ENCODE measurements at places on chromosomes 1 and 21.

DNA sequence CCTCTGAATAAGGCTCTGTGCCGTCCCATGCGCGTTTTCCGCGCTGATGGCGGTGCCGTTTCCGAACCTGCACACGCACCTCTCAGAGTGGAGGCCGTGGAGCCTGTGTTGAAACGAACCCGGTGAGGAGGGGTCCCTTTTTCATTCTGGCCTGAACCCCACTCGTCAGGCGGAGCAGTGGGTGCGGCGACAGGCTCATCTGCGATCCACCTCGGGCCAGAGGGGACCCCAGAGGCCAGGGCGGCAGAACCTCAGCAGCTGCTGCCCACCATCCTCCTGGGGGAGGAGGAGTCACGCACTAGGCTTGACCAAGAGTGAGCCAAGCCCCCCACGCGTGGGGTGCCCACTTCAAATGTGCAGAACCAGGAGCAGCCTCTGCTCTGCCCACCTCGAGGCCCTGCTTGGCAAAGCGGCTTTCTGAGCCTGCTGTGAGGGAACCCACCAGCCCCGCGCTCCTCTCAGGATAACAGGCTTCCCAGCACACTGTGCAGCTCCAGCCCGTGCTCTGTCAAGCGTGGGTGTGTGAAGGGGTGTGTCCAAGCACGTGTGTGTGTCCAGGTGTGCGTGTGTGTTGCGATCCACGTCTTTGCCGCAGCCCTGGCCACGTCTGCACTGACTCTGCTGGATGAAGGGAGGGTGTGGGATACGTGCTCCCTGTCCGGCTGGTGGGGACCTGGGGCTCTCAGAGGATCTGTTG, 6.8 kb downstream of the PRDM16 start:
- no peak for DNase-seq

GRCh38 chr1:218686258-218686657, 341.1 kb downstream of the TGFB2 start:
- DNase-seq: no peak

- no peak for DNase-seq
Observed at GRCh38 chr1:228088586-228089498, 6.3 kb downstream of the ARF1 start.

- DNase-seq: no peak
Observed at GRCh38 chr1:3558036-3558726, 53.1 kb downstream of the MEGF6 start.

DNA sequence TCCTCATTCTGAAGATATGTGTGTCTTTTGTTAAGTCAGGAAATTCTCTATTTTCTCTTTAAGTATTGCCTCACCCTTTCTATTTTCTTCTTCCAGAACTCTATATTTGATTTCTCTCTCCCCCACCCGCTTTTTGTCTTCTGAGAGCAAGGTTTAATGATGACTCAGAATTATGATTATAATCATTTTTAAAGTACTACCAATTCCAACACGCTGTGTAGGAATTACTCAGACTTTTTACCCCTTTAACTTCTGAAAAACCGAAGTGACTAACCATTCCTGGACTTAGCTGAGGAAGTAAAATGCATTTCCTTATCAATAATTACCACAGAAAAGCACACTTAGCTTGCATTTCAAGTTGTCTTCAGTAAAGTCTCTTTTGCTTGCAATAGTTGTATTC, 20.8 kb upstream of the SCYL3 start:
- no peak for DNase-seq

DNA sequence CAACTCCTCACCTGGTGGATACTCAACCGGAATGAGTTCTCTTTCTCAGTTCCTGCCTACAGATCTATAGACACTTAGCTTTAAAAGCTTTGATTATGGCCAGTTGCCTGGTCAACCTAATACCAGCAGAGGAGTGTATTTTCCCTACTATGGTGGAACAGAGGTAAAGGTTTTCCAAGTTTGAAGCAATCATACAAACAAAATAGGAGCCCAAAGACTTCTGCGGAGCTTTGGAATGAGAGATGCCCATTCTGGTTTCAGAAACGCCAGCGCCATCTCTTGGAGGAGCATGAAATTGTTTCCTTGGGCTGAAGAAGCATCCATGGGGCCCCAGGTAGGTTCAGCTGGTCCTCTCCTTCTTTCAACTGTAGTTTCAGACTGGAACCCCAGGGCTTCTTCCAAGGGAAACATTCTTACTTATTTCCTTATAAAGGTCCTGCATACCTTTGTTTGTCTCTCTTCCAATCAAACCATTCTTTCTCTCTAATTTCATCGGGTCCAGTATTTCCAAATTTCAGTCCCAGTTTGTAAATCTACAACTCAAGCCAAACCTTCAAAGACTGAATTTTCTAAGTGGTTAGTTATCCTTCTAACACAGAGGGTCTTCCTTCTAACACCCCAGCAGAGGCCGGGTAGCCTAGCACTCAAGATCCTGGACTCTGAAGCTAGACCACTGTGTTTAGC, 95.9 kb downstream of the KCNJ15 start:
- DNase-seq: peak; percentile 25

- DNase-seq: no peak
Observed at GRCh38 chr1:202304375-202304774, 37.4 kb downstream of the UBE2T start.

- DNase-seq: no peak
Observed at GRCh38 chr1:150981177-150981804, 801 bp upstream of the ANXA9 start.

- DNase-seq: no peak
Observed at GRCh38 chr1:100622966-100623762, 85.2 kb downstream of the GPR88 start.

- no peak for DNase-seq
Observed at GRCh38 chr1:203644661-203645510, 18.3 kb downstream of the ATP2B4 start.

DNA sequence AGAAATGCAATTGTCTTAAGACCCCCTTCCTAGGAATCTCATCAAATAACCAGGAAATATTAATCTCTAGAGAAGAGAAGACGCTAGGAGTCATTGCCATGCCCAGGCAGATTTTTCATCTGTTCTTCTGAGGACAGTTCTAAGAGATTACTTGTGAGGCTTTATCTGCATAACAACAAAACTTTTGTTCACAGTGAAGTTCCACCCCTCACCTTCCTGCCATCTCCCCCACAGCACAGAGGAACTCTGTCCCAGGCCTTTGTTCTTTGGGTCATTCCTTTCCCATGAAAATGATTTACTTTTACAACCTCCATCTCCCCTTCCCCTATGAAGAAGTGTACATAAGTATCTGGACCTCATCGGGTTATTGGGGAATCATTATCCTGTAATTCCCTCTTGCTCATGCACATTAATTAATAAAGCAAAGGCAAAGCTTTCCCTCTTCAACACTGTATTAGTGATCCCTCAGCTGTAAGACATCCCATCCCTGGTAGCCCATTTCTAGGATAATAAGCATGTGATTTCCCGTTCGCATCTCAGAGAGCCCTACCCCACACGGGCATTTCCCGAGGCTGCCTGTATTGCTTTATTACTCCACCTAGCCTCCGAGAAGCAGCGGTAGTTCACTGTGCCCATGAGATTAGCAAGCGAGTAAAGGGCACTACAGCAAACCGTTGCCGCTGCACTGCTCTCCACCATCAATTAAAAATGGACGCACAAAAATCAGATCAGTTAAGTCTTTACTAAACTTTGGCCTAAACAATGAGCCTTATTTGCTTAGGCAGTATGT, 384.4 kb upstream of the CAMK1G start:
- DNase-seq: no peak

- no peak for DNase-seq
Observed at GRCh38 chr1:109923946-109924275, 13.3 kb downstream of the CSF1 start.

- DNase-seq: peak; percentile 27
Observed at GRCh38 chr1:40438391-40439015, 11.8 kb upstream of the ZFP69B start.
